ENCODE measurements at places on chromosomes 3 and 15. TPM values are rescaled to one million over a fixed set of nuclear protein-coding genes. Genes with fewer than 3 reads are reported as not detected.

Gene GPR171
- 4.7 TPM for total RNA-seq

Gene ARGFX
- total RNA-seq, result not detected

Gene PIF1
- total RNA-seq, result 0.99 TPM

Gene CYP8B1
- not detected for total RNA-seq

Gene AGBL1
- not detected for total RNA-seq

Gene EXD1
- not detected for total RNA-seq

Gene OR5K1
- total RNA-seq, result not detected

Gene AGTR1
- total RNA-seq, result 4.6 TPM

Gene INKA1
- 13.8 TPM for total RNA-seq

Gene MED12L
- 3.9 TPM for total RNA-seq

Gene SRGAP3
- 51.2 TPM for total RNA-seq

Gene FBXW12
- total RNA-seq, result 0.23 TPM

Gene ZBTB11
- total RNA-seq, result 19.1 TPM

Gene OR5K3
- total RNA-seq, result not detected

Gene GOLGA6L7
- not detected for total RNA-seq

Gene PFN2
- total RNA-seq, result 169 TPM

Gene CCDC33
- 10.2 TPM for total RNA-seq

Data from ureter (tissue), 1 donor.